ENCODE measurements at places on chromosomes 13 and 19. TPM values are rescaled to one million over a fixed set of nuclear protein-coding genes. Genes with fewer than 3 reads are reported as not detected.

GRCh38 chr19:5927441-5927821 lies 13.4 kb downstream of the CAPS start:
- DNase-seq: no peak

GRCh38 chr13:94710881-94711560 lies 1.3 kb downstream of the SOX21 start:
- no peak for DNase-seq

- DNase-seq: no peak
Measured at GRCh38 chr13:44543369-44543768, 32.8 kb downstream of the TSC22D1 start.

GRCh38 chr13:23919006-23919405 lies 21.7 kb upstream of the C1QTNF9B start:
- no peak for DNase-seq

DNA sequence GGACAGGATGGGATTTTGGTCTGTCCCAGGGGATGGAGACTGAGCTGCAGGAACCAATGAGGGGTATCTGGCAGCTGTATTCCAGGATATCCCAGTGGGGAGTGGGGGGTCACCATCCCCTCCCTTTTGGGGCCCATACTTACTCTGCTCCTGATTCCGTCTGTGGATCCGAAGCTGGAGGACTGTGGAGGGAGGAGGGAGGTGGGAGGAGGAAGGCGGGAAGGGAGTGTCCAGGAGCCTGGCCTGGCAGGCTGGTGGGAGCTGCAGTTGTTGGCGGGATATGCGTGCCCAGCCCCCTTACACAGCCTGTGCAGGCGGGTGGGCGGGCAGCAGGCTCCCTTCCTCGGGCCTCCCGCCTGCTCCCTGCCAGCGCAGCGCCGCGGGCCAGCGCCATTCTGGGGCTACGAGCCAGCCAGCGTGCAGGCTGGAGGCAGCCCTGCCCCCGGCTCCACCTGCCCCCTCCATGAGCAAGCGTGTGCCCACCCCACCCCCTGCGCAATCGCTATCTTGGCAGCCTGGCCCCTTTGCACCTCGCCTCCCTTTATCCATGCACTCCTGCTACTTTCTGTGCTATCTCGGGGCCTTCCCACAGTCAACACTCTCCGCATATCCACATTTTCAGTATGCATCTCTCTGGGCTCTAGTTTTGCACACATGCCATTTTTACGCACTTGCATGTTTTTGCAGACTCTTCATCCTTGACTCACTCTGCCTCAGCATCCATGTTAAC lies 2.8 kb downstream of the MAMSTR start:
- DNase-seq: no peak

- no peak for DNase-seq
Measured at GRCh38 chr13:36536546-36536945, 104.3 kb downstream of the CCNA1 start.

DNA sequence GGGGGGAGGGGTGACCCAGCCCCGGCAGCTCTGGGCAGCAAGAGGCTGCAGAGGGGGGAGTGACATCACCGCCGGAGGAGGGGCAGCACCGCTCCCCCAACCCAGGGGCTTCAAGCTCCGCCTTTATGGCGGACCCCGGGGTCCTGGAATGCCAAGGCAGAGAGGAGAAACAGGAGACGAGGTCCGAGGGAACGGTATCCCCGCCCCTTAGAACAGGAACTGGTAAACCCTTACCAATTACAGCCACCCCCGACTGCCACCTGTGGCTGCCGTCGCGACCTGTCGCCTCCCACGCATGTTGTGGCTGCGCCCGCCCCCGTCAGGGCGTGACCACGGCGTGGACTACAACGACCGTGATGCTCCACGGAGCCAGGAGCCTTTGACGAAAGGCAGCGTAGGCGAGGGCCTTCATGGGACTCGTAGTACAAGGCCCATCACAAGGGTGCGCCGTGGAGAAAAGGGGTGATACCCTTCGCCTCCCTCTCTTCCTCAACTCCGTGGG lies 4.1 kb upstream of the KCNC3 start:
- DNase-seq: peak; percentile 90

DNA sequence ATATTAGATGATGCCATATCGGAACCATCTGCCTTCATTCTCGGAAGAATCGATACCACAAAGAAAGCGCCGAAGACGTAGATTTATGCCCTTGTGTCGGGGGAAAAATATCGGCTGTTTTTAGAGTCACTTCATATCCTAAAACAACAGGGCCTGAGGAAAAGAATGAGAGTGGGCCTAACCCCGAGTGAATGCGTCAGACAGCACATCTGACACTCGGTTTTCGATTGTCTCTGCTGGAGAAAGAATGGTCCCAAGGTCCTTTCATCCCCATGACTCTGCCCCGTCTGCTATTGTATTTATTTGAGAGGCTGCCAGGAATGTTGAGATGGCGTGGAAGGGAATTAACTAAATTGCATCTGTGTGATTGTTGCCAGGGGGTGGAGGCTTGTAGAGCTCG lies 46.1 kb downstream of the CHST8 start:
- no peak for DNase-seq

GRCh38 chr19:39388657-39389056 lies 2.2 kb downstream of the PAF1 start:
- no peak for DNase-seq

GRCh38 chr19:32682317-32682716 lies 6.7 kb downstream of the RGS9BP start:
- no peak for DNase-seq

DNA sequence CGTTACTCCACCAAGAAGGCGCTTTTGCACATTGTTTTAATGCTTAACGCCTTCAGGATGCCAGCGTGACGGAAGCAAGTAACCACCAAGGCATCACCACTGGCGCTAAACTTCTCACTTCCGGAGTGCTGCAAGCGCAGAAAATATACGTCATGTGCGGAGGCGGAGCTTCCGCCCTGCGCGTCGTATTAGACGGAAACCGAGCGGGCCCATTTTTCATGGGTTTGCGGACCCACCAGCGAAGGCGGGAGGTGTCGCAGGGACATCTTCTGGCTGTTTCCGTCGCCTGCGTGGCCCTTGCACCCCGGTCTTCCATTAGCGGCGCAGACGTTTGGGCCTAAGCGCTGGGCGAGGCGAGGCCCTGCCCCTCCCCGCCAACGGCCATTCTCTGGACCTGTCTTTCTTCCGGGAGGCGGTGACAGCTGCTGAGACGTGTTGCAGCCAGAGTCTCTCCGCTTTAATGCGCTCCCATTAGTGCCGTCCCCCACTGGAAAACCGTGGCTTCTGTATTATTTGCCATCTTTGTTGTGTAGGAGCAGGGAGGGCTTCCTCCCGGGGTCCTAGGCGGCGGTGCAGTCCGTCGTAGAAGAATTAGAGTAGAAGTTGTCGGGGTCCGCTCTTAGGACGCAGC lies at the start of gene ERCC5:
TSS of gene ERCC5 (plus strand) at position 403 of the 631 bp plus-strand sequence. CDS start 235 bp downstream, outside the sequence.
- DNase-seq: peak; percentile 93

GRCh38 chr13:38850868-38851626 lies 139.6 kb downstream of the STOML3 start:
- no peak for DNase-seq

Gene C19orf67
- polyA plus RNA-seq: not detected

Gene TUBA3C
- polyA plus RNA-seq: not detected

Gene TDRD12
- not detected for polyA plus RNA-seq

Gene PRKCG
- polyA plus RNA-seq: not detected
